ENCODE measurements at places on chromosomes 12 and 14. TPM values are rescaled to one million over a fixed set of nuclear protein-coding genes. Genes with fewer than 3 reads are reported as not detected.

GRCh38 chr12:96743606-96744005 lies 163.5 kb upstream of the NEDD1 start:
- H3K36me3 ChIP-seq: no peaks in the 10 kb centered on the region
- DNase-seq: no peak
- H3K4me1 ChIP-seq: no peaks in the 10 kb centered on the region
- H3K27me3 ChIP-seq: no peaks in the 10 kb centered on the region
- no peak overlapping the region for H3K4me3 ChIP-seq

DNA sequence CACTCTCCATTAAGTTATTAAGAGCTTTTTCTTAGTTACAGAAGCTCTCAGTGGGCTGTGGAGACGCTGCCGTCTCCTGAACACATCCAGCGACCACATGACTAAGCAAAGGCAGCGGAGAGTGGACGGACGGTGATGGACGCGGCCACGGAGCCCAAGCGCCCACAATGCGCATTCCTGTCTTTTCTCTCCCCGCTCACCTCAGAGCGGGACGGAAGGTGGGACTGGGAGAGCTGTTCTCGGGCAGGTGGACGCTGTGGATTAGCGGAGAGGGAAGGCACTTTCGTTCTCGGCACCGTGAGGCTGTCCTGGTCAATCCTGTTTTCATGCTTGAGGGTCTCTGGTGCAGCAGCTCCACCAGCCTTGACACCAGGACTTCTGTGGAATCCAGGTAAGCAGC lies 2.6 kb upstream of the ANKLE2 start:
- H3K36me3 ChIP-seq: no peaks in the 10 kb centered on the region
- no peak overlapping the region for H3K27ac ChIP-seq
- no peaks in the 10 kb centered on the region for H3K27me3 ChIP-seq
- DNase-seq: no peak
- no peak overlapping the region for H3K4me3 ChIP-seq
- peaks cover 2% of the 10 kb centered on the region for H3K4me1 ChIP-seq

- H3K36me3 ChIP-seq: no peaks in the 10 kb centered on the region
- H3K27ac ChIP-seq: no peak overlapping the region
- no peaks in the 10 kb centered on the region for H3K4me1 ChIP-seq
- no peaks in the 10 kb centered on the region for H3K27me3 ChIP-seq
Measured at GRCh38 chr14:104464907-104465306, 114.7 kb upstream of the C14orf180 start.

- no peaks in the 10 kb centered on the region for H3K27me3 ChIP-seq
- H3K4me1 ChIP-seq: no peaks in the 10 kb centered on the region
- H3K27ac ChIP-seq: no peak overlapping the region
- no peak overlapping the region for H3K4me3 ChIP-seq
- no peaks in the 10 kb centered on the region for H3K36me3 ChIP-seq
Measured at GRCh38 chr14:100438678-100439592, 115.8 kb downstream of the SLC25A47 start.

GRCh38 chr12:45279931-45280830 lies 64.3 kb downstream of the ANO6 start:
- peak overlapping the region; percentile 68 for H3K27ac ChIP-seq
- no peaks in the 10 kb centered on the region for H3K36me3 ChIP-seq
- no peak overlapping the region for H3K4me3 ChIP-seq
- no peaks in the 10 kb centered on the region for H3K27me3 ChIP-seq
- DNase-seq: no peak
- peaks cover 17% of the 10 kb centered on the region for H3K4me1 ChIP-seq

- H3K27ac ChIP-seq: no peak overlapping the region
- H3K27me3 ChIP-seq: no peaks in the 10 kb centered on the region
- peaks cover 4% of the 10 kb centered on the region for H3K4me1 ChIP-seq
- DNase-seq: no peak
- H3K36me3 ChIP-seq: no peaks in the 10 kb centered on the region
- H3K4me3 ChIP-seq: no peak overlapping the region
Measured at GRCh38 chr12:47066278-47067025, 13.0 kb upstream of the PCED1B start.

- DNase-seq: no peak
- peak overlapping the region; percentile 99 for H3K27ac ChIP-seq
- H3K4me3 ChIP-seq: no peak overlapping the region
- no peaks in the 10 kb centered on the region for H3K27me3 ChIP-seq
- H3K36me3 ChIP-seq: no peaks in the 10 kb centered on the region
- peaks cover 9% of the 10 kb centered on the region for H3K4me1 ChIP-seq
Measured at GRCh38 chr14:74574090-74574433, 38.0 kb downstream of the LTBP2 start.

- no peaks in the 10 kb centered on the region for H3K27me3 ChIP-seq
- no peak overlapping the region for H3K27ac ChIP-seq
Measured at GRCh38 chr12:22333713-22334409, 646 bp downstream of the ST8SIA1 start.

GRCh38 chr12:2234646-2235350 lies 182.0 kb downstream of the CACNA1C start:
- peaks cover 6% of the 10 kb centered on the region for H3K4me1 ChIP-seq
- no peak for DNase-seq
- no peak overlapping the region for H3K4me3 ChIP-seq

- no peak overlapping the region for H3K27ac ChIP-seq
- no peak overlapping the region for H3K4me3 ChIP-seq
- H3K27me3 ChIP-seq: no peaks in the 10 kb centered on the region
- no peaks in the 10 kb centered on the region for H3K4me1 ChIP-seq
- DNase-seq: no peak
- no peaks in the 10 kb centered on the region for H3K36me3 ChIP-seq
Measured at GRCh38 chr12:59079002-59079401, 158.7 kb upstream of the LRIG3 start.

DNA sequence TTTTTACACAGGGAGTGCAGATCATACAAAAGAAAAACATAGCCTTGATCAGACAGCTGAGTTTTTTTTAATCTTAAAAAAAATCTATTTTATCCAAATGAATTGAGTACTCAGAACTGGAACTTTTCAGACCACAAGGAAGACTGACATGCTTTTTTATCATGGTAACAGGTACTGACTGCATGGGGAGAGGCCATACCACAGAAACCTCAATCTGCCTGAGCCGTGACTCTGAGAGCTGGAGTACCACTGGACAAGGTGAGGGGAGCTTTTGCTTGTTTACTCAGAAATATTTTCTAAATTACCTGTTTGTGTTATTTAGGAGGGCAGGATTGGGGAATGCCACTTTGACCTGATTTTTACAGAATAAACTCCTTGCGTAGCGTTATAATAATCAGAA lies 143.9 kb downstream of the ALX1 start:
- H3K36me3 ChIP-seq: no peaks in the 10 kb centered on the region
- H3K4me1 ChIP-seq: no peaks in the 10 kb centered on the region
- no peak overlapping the region for H3K27ac ChIP-seq
- no peak for DNase-seq

Gene RTL1
- not detected for total RNA-seq

Gene NOVA1
- total RNA-seq: 38.7 TPM

Gene SSTR1
- total RNA-seq: 1.0 TPM
